ENCODE measurements at places on chromosomes 7 and 10.

DNA sequence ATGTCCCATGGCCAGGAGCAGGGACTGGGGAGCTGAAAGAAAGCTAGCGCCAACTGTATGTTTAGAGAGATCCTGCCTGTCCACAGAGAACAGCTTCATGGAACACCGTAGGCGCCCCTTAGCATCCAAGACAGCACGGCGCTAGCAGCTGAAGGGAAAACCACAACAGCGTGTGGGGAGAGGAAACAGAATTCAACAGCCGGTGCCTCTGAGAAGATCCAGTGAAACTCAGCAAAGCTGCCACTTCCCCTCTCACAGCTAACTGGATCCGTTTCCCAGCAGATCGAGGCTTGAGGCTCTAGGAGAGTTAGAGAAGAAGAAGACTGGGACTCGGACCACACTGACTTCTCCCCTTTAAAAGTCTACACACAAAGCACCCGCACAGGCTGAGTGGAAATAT is 145.0 kb downstream of the MAD1L1 start:
- DNase-seq, result no peak

- no peak for DNase-seq
These were observed 9.7 kb downstream of the FHIP2A start for GRCh38 chr10:114831186-114831867.

DNA sequence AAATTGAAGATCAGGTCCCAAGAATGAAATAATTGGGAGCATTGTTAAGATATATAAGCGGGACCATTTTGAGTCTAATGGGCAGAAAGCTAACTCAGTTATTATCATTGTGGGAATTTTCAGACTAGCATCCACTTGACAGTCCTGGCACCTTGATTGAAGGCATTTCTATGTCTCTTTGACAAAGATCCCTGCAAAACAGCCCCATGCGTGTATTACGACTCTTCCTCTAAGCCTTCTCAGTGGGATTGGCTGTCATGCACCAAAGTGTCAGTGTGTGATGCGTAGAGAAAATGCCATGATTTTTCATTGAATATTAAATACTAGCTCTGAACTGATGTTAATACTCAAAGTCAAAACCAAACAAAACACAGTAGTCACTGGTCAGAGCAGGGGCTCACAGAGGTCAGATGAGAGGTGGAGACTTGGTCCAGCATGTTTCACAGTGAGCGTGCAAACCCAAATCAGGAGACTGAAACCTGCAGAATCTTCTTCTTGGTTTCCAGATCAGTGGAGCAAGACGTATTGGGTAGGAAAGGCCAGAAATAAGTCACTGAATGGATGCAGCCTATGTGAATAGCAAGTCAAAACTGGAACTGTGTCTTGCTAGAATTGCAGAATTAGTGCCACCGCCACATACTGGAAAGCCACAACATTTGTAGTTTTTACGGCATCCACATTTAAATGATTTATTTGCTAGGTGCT is 303.6 kb upstream of the AKR1E2 start:
- no peak for DNase-seq

- no peak for DNase-seq
These were observed 1.9 kb upstream of the HSPA12A start for GRCh38 chr10:116744163-116744753.

- no peak for DNase-seq
These were observed 18.9 kb upstream of the UNC5B start for GRCh38 chr10:71193516-71193915.

GRCh38 chr7:18018296-18019215 is 9.1 kb downstream of the PRPS1L1 start:
- no peak for DNase-seq

- DNase-seq, result no peak
These were observed 537.9 kb upstream of the MGMT start for GRCh38 chr10:128929131-128929530.

DNA sequence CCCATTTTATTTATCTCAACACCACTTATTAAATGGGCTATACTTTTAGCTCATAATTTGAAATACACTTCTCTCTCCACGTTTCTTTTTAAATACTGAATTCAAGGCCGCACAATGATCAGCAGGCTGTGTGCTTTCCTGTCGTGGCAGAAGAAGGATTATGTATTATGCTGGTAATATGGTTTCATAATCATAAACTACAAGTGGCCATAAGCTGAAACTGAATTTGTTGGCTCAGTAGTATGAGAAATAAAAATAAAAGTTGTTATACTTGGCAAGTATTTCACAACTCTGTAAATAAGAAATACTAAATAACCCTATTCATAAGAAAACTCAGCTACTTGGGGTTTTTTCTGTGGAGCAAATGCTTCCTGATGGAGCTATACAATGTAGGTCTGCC is 313.6 kb downstream of the DOCK4 start:
- DNase-seq, result no peak

DNA sequence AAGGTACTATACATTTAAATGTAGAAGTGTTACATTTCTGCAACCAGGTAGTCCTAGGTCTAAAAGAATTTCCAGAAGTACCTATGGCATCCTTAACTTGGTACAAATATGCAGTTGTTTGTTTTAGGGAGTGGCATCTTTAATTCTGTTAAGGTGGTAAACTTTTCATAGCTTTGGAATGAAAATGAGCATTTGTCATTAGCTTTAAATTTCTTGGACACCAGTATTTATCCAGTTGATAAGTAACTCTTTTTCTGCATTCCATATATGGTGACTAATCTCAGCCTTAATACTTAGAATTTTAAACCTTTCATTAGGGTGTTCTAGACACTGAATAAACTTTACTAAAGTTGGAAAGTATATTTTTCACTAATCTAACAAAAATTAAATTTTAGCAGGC is 10.8 kb downstream of the SLF2 start:
- no peak for DNase-seq

DNA sequence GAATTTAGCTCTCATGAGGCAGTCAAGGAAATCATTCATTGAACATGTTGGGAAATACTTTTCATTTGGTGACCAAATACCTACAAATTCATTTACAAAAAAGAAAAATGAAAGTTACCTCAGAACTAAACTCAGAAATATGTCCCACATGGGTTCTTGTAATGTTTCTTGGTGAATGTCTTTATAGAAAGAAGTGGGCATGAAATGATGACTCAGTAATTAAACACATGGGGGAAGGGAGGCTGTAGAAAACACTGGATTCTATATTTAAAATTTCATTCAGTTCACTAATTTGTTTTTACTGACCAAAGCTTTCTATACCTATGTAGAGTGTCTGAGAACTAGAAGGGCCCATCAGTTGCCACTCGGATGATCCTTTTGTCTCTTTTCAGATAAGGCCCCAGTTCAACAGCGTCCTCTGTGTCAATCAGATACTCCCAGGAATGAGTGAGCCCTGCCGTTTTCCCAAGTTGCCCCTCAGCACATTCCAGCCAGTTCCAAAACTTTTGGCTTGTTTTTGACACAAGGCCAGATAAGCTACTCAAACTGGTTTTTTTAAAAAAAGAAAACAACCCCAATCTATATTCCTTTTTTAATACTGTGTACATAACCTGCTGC is 49.3 kb upstream of the AGBL3 start:
- DNase-seq, result no peak

DNA sequence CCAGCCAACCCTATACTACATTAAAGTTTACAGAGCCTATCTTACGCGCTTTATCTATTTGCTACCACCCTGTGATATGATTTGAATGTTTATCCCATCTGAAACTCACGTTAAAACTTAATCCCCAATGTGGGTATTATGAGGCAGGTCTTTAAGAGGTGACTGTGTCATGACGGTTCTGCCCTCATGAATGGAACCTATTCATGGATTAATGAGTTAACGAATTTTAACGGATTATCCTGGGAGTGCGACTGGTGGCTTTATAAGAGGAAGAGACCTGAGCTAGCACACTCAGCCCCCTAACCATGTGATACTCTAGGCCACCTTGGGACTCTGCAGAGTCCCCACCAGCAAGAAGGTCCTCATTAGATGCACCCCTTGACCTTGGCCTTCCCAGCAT is 37.8 kb downstream of the SRPK2 start:
- no peak for DNase-seq

DNA sequence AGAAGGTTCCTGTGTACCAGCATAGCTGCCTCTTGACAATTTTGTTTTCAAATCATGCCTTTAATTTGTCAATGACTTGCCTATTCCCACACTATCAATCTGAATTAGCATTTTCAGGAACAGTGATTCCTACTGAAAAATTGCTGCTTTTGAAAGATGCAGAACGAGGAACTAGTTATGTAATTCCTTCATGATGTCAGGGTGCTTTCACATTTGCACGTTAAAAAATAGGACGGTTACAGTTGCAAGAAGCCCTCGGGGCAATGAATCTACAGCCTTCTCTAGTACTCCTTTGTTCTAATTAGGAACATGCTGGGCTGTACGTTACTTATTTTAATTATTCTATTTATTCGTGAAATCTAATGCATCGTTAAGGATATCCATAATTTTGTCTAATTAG is 253.9 kb downstream of the OTUD1 start:
- no peak for DNase-seq

DNA sequence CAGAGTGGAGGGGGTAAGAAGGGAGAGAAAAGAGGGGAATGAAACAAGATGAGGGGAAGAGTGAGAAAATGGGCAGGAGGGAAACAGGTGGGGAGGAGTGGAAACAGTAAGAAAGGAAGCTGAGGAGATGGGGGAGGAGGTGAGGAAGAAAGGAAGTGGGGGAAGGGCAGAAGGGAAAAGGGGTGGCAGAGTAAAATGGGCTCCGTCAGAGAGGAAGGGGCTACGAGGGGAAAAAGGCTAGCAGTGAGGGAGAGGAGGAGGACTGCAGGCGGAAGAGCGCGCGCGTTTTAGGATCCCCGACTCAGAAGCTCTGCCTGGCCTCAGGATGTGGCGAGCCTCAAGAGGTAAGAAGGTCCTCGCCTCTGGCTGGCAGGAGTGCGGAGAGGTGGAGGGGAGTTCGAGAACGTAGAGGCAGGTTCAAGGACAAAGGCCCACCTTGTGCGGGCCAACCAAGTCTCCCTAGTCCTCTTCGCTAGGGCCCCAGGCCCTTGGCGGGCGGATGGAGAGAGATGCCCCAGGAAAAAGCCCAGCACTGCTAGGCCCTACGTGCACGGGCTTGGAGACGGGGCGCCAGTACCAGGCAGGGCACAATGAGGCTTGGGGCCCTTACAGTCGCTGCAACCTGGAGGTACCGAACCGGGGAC is 5.8 kb upstream of the NKX2-3 start:
- no peak for DNase-seq
